Posterior cingulate gyrus (tissue), 11 donors: ENCODE measurements at places on chromosomes 12 and 14.

- DNase-seq: peak; percentile 87
These were observed 9.8 kb upstream of the HSP90AA1 start for GRCh38 chr14:102096569-102097188.

DNA sequence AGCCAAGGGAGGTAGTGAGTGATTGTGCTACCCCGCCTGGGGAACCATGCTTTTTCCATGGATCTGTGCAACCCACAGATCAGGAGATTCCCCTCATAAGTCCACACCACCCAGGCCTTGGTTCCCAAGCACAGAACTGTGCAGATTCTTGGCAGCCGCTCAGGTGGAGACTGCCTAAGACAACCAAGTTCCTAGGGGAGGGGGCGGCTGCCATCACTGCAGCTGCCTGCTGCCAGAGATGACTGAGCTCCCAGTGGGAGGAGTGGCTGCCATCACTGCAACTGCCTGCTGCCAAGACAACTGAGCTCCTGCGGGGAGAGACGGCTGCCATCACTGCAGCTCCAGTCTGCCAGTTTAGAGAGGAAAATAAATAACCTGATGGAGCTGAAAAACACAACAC is 138.3 kb upstream of the GARIN2 start:
- DNase-seq: no peak

DNA sequence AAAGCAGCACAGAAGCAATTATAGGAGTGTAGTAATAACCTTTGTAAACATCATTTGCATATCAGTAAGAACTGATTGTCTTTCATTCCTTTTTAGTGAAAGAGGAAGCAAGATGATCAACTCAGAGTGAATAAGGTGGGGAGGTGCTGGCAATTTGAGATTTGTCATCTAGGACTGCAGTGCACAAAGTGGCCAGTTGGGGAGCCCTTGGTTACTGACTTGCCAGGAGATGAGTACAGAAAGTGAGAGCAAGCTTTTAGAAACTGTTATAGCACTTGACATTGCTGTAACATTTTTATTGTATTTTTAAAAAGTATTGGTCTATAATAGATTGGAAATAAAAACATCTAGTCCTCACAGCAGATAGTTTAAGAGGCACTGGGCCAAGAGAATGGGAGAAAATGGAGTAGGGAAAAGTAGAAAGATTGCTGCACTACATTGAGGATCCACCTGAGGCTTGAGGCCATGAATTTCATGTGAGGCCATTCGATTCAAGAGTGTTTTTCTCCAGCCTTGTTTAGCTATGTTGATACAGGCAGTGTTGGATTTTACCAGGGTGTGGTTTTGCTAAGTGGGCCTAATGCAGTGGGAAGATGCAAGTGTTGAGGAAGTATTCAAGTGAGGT is 98.2 kb downstream of the SNAPC1 start:
- DNase-seq: no peak

GRCh38 chr14:91360490-91361232 is 57.0 kb downstream of the CCDC88C start:
- no peak for DNase-seq

DNA sequence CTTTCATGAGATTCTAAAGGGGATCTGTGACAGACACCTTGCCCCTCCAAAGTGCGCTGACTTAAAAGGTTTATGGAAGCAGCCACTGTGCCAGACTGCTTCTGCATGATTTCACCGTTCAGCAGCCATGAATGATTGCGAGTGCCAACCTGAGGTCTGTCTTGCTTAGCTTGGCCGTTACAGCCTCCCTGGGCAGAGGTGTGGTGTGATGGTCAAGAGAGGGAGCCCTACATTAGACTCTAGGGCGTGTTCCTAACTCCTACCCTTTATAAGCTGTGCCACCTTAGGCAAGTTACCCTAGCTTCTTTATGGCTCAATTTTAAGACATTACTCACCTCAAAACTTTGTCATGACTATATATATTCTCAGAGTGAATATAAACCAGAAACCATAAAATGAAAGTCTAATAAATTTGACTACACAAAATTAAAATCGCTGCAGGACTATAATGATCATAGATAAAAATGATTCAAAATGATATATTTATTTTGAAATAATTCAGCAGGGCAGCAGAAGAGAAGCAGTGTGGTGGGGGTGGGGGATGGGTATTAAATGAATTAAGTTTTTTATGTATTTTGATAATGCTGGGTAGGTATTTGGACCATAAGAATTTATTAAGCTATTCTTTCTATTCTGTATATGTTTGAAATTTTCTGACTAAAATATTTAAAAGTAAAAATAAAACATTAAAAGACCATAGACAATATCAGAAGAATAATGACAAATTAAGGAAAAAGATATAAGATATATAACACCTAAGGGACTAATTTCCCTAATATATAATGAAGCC is 47.7 kb upstream of the MBIP start:
- DNase-seq: peak; percentile 39

DNA sequence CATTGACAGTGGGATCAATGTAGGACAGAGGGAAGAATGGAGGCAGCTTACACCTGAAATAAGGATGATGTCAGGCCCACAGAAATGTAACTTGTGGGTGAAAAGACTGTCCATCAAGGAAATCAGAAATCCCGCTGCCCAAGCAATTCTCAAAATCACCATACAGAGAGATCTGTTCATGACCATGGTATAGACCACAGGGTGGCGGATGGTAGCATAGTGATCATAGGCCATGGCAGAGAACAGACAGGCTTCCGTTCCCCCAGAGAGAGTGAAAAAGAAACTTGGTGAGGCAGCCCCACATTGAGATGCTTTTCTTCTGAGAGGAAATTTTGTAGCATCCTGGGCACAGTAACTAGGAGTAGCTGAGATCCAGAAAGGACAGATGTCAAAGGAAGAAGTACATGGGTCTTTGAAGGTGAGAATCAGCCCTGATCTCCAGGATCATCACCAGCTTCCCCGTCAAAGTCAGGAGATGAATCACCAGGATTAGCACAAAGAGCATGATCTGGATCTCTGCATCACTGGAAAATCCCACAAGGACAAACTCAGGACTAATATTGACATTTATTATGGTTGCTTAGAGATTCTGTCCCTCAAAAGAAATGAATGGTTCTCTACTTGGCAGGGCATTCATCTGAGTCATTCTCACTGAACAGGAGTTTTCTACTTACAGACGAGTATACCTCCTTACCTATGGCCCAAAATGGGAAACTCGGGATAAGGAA is 5.5 kb upstream of the ZNF641 start:
- no peak for DNase-seq

GRCh38 chr12:109446869-109447268 is 30.2 kb downstream of the KCTD10 start:
- no peak for DNase-seq

DNA sequence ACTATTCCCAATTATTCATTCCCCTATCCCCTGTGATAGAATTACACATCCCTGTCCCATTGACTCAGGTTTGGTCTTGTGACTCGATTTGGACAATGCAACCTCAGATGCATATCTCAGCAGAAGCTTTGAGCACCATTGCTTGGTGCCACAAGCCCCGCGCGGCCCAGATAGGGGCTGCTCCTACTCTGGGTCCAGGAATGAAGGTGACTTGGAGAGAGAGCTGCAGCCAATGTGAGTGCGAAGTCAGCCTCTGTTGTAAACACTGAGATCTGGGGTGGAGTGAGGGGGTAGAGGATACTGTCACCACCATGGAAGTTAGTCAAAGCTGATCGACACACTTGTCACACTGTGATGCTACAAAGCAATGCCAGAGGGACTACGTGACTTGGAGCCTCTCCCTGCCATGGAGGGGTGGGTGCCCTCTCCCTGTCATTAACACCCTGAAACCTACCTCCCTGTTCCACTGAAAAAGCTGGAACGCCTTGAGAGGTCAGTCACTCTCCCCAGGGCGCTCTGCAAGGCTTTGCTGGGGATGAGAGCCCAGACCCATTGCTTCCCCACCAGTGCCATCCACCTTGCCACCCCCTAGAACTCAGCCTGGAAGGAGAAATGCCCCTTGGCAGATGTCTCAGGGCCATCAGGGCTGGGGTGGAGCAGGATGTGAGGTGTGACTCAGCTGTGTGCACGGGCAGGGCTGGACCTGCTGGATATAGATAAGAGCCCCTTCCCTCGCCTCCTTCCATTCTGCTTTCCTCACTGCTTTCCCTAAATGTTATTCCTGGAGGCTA is 6.6 kb upstream of the PLEK2 start:
- DNase-seq: no peak

- no peak for DNase-seq
These were observed 28.8 kb downstream of the BCAT1 start for GRCh38 chr12:24920141-24920540.

DNA sequence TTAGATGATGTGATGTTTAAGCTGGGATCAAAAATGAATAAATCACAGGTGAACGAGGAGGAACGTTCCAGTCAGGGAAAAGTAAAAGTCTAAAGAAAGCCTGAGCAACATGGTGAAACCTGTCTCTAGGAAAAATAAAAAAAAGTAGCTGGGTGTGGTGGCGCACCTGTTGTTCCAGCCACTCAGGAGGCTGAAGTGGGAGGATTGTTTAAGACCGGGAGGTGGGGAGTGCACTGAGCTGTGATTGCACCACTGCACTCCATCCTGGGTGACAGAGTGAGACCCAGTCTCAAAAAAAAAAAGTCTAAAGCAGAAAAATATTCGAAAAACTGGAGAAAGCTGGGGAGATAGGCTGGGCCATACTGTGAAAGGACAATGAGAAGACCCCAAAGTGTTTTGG is 39.2 kb upstream of the SOCS2 start:
- DNase-seq: no peak

DNA sequence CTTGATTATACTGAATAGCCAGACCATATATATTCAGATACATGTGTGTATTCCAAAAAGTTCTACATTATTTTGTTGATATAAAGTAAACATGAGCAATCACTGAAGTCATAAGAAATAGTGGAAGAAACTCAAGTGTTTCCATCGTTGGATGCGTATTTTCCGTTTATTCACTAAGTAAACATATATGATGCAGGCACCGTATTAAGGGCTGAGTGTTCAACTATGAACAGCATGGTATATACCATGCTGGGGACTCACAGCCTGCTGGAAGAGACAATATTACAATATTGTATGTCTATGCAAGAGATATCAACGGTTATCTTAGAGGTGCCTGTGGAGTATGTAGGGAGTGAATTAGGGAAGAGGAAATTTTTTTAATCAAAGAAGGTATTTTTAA is 1.2 kb downstream of the PYROXD1 start:
- DNase-seq: no peak

DNA sequence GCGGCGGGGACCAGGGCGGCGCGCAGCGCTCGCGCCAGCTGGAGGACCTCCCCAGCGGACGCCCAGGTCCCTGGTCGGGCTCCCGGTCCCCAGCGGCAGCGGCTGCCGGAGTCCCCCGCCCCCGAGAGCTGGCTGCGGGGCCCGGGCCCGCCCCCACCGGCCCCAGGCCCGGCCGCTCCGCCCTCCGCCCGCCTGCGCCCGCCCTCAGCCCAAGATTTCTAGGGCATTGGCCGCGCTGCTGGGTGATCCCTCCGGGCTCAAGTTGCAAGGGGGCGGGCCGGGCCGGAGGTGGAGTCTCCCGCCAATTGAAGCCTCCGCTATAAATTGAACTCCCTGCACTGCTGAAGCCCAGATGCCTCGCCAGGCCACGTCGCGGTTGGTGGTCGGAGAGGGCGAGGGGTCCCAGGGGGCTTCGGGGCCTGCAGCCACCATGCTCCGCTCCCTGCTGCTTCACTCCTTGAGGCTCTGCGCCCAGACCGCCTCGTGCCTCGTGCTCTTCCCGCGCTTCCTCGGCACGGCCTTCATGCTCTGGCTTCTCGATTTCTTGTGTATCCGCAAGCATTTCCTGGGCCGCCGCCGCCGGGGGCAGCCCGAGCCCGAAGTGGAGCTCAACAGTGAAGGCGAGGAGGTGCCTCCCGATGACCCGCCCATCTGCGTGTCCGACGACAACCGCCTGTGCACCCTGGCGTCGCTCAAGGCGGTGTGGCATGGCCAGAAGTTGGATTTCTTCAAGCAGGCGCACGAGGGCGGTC is at the start of gene DIO3:
Gene DIO3 (plus strand): TSS at position 351 of the 752 bp plus-strand sequence.
- no peak for DNase-seq

DNA sequence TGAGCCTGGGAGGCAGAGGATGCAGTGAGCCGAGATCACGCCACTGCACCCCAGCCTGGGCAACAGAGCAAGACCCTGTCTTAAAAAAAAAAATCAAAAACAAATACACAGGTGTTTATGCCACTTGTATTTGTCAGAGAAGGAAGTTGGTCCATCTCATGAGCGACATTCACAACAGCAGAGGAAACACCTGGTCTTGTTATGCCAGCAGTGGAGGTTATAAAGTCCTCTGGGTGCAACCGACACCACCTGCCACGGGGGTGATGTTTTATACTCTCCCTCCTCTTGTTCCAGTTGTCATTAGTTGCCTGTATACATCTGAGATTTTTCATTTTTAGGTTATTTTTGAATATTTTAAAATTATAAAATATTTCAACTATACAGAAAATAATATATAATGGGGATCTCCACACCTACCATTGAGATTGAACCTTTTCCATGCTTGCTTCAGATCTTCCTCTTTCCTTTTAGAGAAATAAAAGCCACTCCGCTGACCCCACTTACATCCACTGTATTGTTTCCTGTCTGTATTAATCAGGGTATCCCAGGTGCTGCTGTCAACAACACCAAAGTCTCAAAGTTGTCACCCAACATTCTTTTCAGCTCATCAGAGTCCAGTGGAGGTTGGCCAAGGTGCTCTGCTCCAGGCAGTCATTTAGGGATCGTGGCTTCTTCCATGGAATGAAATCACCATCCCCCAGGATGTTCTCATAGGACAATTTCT is 65.1 kb downstream of the RNFT2 start:
- no peak for DNase-seq

DNA sequence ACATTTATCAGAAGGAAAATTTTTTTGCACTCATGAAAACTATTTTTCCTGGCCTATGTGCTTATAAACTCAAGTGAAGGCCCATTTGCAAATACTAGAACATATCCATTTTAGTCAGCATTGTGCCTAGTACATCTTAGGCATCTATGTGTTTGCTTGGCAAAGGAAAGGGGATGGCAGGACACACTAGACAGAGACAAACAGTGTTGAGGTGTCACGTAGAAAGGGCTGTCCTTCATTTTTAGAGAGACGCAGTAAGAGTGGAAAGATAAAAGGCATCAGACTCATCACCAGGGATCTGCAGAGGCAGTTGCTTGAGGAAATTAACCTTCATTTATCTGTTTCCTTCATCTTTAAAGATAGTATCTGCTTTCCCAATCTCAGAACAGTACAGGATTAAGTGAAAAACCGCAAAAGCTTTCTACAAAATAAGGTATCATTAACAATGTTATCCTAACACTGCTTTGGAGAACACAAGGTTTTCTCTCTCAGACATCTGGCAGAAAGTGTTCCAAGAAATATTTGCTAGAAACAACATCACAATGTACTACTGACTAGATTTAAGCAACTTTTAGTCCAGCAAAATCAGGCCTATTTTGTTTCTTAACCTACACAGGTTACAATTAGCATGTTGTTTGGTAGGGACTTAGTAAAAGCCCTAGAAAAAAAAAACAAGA is 2.0 kb downstream of the YBX3 start:
- DNase-seq: no peak

GRCh38 chr14:76591266-76591665 is 170.0 kb upstream of the VASH1 start:
- DNase-seq: peak; percentile 12

- no peak for DNase-seq
These were observed 30.5 kb downstream of the PPP2R5C start for GRCh38 chr14:101791919-101792572.

- no peak for DNase-seq
These were observed 8.7 kb upstream of the NIN start for GRCh38 chr14:50839691-50840090.
